CD4-positive, alpha-beta memory T cell (primary cell): ENCODE measurements at places on chromosomes 5 and 9.
A peak's percentile ranks its signal among the peaks of the same experiment; 100 is the strongest.

GRCh38 chr5:65359569-65359968 lies 122.2 kb downstream of the ADAMTS6 start:
- H3K4me3 ChIP-seq: no peak overlapping the region
- no peak overlapping the region for H3K27ac ChIP-seq
- DNase-seq: no peak
- H3K27me3 ChIP-seq: no peaks in the 10 kb centered on the region
- no peaks in the 10 kb centered on the region for H3K36me3 ChIP-seq
- no peaks in the 10 kb centered on the region for H3K4me1 ChIP-seq

DNA sequence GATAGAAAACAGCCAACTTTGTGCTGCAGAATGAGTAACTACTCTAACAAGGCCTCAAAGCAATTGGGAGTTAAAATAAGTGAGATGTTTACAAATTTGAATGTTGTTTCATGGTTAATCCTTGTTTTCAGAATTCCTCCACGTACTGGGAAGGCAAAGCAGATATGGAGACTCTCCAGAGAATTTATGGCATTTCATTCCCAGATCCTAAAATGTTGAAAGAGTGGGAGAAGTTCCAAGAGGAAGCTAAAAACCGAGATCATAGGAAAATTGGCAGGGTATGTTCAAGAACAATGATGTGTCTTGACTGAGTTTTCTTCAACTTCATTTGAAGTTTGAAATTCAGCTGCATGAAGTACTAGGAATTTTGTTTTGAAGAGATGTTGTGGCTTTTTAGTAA lies 16.4 kb downstream of the TARS1 start:
- DNase-seq: no peak
- H3K4me1 ChIP-seq: no peaks in the 10 kb centered on the region
- no peak overlapping the region for H3K4me3 ChIP-seq
- H3K36me3 ChIP-seq: peaks cover 57% of the 10 kb centered on the region
- no peaks in the 10 kb centered on the region for H3K27me3 ChIP-seq

GRCh38 chr9:137544176-137544760 lies 5.9 kb downstream of the PNPLA7 start:
- H3K4me1 ChIP-seq: no peaks in the 10 kb centered on the region
- DNase-seq: no peak
- H3K36me3 ChIP-seq: no peaks in the 10 kb centered on the region
- no peaks in the 10 kb centered on the region for H3K27me3 ChIP-seq

GRCh38 chr5:38766151-38766550 lies 79.7 kb upstream of the OSMR start:
- H3K27ac ChIP-seq: no peak overlapping the region
- DNase-seq: no peak
- no peaks in the 10 kb centered on the region for H3K4me1 ChIP-seq
- H3K36me3 ChIP-seq: no peaks in the 10 kb centered on the region
- H3K4me3 ChIP-seq: no peak overlapping the region
- no peaks in the 10 kb centered on the region for H3K27me3 ChIP-seq

GRCh38 chr5:134791580-134791979 lies 33.0 kb downstream of the DDX46 start:
- no peaks in the 10 kb centered on the region for H3K27me3 ChIP-seq
- no peak overlapping the region for H3K4me3 ChIP-seq
- no peak for DNase-seq
- peaks cover 80% of the 10 kb centered on the region for H3K36me3 ChIP-seq

DNA sequence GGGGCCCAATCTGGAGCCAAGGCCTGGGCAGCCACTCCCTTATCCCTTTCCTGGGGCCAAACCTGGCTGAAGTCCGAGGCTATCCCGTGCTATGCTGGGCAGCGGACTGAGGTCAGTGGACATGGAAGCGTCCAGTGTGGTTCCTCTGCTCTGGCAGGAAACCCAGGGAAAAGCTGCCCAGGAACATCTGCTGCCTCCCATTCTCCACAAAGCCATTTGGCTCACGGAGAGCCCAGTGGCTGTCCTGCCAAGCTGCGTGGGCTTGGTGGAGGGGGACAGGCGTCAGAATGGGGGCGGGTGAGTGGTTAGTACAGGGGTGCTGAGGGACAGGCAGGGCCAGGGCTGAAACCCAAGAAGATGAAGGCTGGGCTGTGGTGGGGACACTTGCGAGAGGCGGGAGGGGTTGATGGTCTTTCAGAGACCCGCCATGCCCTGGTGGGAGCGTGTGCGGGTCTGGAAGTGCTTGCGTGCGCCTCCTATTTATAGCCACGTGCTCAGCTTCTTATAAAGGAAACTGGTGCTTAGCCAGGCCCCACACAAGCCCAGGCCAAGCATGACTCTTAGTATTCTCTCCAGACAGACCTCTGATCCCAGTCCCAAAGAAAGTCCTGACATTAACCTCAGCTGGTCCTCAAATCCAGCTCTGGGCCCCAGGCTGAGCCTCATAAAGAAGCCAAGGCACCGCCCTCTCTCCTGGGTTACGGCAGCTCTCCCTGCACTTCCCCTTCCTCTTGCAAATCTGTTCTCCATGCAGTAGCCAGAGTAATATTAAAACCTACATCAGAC lies 9.4 kb upstream of the SLC6A7 start:
- H3K4me3 ChIP-seq: no peak overlapping the region
- H3K36me3 ChIP-seq: no peaks in the 10 kb centered on the region
- H3K4me1 ChIP-seq: no peaks in the 10 kb centered on the region
- no peak overlapping the region for H3K27ac ChIP-seq
- no peaks in the 10 kb centered on the region for H3K27me3 ChIP-seq

DNA sequence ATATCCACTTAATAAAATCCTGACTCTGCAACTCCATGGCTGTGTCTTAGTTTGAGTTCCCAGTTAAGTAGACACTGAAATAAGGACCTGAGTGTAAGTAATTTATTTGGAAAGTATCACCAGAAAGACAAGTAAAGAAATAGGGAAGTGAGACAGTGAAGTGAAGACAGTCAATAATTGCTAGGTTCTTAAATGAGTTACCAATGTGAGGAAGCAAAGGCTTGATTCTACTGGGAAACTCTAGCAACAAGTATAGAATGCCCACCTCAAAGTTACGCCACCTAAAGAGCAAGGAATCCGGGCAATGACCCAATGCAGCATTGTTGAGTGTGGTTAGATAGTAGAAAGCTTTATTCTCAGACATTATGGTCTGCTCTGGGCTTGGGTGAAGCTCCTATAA lies 383.9 kb downstream of the TLR4 start:
- H3K36me3 ChIP-seq: no peaks in the 10 kb centered on the region
- H3K4me3 ChIP-seq: no peak overlapping the region
- H3K27ac ChIP-seq: no peak overlapping the region
- H3K4me1 ChIP-seq: no peaks in the 10 kb centered on the region

- no peak overlapping the region for H3K4me3 ChIP-seq
- H3K27me3 ChIP-seq: no peaks in the 10 kb centered on the region
- H3K4me1 ChIP-seq: no peaks in the 10 kb centered on the region
- no peaks in the 10 kb centered on the region for H3K36me3 ChIP-seq
- no peak for DNase-seq
Observed at GRCh38 chr9:84337252-84337651, 3.3 kb downstream of the SLC28A3 start.

DNA sequence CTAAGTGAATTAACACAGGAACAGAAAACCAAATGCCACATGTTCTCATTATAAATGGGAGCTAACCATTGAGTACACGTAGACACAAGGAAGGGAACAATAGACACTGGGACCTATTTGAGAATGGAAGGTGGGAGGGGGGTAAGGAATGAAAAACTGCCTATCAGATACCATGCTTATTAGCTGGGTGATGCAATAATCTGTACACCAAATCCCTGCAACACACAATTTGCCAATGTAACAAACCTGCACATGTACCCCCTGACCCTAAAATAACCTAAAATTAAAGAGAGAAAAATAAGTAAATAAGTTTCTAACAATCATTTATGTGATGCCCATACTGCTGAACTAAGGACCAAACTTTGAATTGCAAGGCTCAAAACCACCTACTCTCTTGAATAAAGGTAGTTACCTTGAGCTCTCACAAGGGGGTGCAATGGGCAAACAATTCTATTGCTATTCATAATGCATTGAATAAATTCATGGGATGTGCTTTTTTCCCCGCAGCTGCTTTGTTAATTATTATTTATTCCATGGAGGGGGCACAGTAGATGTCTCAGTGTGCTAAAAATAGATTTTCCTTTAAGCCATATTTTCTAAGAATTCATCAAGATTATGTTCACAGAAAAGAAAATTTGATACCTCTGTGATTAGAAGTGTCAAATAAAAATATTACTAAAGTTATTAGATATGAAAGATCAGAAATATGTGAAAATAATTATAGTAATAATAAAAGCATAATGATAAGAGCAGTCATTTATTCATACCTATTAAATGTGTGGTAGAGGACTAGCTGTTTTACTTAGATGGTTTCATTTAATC lies 76.2 kb upstream of the PTPN3 start:
- H3K4me1 ChIP-seq: no peaks in the 10 kb centered on the region
- H3K4me3 ChIP-seq: no peak overlapping the region
- DNase-seq: peak; percentile 2
- H3K36me3 ChIP-seq: no peaks in the 10 kb centered on the region

DNA sequence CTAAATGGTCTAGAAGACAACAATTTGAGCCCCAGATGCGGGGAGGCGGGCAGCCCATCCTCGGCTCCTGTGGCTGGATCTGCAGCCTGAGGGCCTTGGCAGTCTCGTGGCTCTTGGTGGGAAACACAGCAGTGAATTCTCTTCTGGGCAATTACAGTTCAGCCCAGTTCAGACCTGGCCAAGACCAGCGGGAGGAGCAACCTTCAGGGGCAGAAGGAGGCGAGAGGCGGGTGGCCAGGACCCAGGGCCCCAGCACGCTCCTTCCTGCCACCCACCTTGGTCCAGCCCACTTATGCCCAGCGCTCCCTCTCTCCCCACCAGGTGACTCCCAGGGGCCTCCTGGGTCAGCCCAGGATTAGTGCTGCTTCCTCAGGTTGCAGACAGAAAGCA lies 7.8 kb downstream of the MYMK start:
- H3K36me3 ChIP-seq: no peaks in the 10 kb centered on the region
- H3K4me3 ChIP-seq: no peak overlapping the region
- no peaks in the 10 kb centered on the region for H3K27me3 ChIP-seq
- no peak overlapping the region for H3K27ac ChIP-seq
- H3K4me1 ChIP-seq: no peaks in the 10 kb centered on the region

GRCh38 chr9:14156046-14156445 lies 157.9 kb downstream of the NFIB start:
- H3K27me3 ChIP-seq: no peaks in the 10 kb centered on the region
- no peak overlapping the region for H3K27ac ChIP-seq
- no peak overlapping the region for H3K4me3 ChIP-seq
- no peaks in the 10 kb centered on the region for H3K4me1 ChIP-seq
- H3K36me3 ChIP-seq: no peaks in the 10 kb centered on the region
- DNase-seq: no peak

- peaks cover 17% of the 10 kb centered on the region for H3K4me1 ChIP-seq
- DNase-seq: no peak
- H3K4me3 ChIP-seq: no peak overlapping the region
- peaks cover 71% of the 10 kb centered on the region for H3K27me3 ChIP-seq
- no peaks in the 10 kb centered on the region for H3K36me3 ChIP-seq
Observed at GRCh38 chr5:115179030-115179393, 9.3 kb upstream of the TRIM36 start.

DNA sequence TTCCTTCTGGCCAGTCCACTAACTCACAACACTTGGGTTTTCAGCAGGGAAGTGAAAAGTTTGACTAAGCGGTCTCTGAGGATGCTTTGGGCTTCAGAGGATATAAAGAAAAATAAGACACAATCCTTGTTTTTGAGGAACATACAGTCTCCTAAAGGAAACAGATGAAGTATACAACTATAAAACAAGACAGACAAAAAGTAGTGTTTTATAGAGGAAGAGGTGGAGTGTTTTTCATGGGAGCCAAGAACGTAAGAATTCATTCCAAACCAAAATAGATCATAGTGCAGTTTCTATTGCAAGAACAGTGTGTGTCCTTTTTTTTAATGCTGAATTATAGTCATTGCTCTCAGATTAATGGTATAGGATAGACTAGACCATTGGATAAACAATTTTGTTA lies 586.9 kb upstream of the BRINP1 start:
- DNase-seq: no peak
- H3K27ac ChIP-seq: no peak overlapping the region
- no peaks in the 10 kb centered on the region for H3K27me3 ChIP-seq
- no peak overlapping the region for H3K4me3 ChIP-seq
- no peaks in the 10 kb centered on the region for H3K4me1 ChIP-seq
- no peaks in the 10 kb centered on the region for H3K36me3 ChIP-seq

GRCh38 chr5:145189746-145190145 lies 645.4 kb downstream of the PRELID2 start:
- H3K4me1 ChIP-seq: no peaks in the 10 kb centered on the region
- no peaks in the 10 kb centered on the region for H3K36me3 ChIP-seq
- H3K4me3 ChIP-seq: no peak overlapping the region
- H3K27me3 ChIP-seq: no peaks in the 10 kb centered on the region
- DNase-seq: no peak
- H3K27ac ChIP-seq: no peak overlapping the region

GRCh38 chr5:149399775-149400174 lies 20.7 kb upstream of the IL17B start:
- no peak for DNase-seq
- no peak overlapping the region for H3K4me3 ChIP-seq
- no peaks in the 10 kb centered on the region for H3K27me3 ChIP-seq
- H3K27ac ChIP-seq: no peak overlapping the region
- H3K4me1 ChIP-seq: no peaks in the 10 kb centered on the region

DNA sequence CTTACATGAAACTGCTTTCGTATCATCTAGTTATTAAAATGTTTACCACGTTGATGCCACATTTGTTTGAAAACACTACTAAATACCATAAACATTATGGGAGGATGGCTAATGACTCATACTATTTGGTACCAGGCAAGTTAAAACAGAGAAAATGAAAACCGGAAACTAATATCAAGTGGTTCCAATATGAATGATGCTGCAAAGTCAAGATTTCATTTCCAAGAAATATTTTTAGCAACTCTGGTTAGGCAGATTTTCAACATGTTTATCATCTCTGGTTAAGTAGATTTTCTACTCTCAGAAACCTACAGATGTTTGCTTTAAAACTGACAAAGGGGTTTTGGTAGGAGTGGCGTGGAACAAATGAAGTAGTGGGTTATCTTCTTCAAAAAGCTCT lies 4.9 kb upstream of the F2R start:
- H3K4me3 ChIP-seq: no peak overlapping the region
- no peaks in the 10 kb centered on the region for H3K36me3 ChIP-seq
- DNase-seq: no peak
- H3K4me1 ChIP-seq: peaks cover 15% of the 10 kb centered on the region
- H3K27ac ChIP-seq: no peak overlapping the region

DNA sequence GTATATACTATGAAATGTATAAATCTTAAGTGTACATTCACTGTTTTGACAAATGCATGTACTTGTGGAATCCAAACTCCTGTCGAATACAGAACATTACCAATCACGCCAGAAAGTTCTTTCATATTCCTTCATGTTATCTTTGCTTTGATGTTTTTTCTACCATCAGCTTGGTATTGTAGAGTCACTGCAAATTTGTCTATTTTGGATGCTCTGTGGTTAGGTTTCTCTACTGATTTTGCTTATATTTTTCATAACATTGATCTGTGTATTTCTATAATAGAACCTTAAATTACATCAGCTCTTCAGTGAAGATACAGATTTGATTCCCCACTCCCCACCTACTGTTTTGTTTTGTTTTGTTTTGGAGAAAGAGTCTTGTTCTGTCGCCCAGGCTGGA lies 30.8 kb downstream of the HABP4 start:
- no peaks in the 10 kb centered on the region for H3K27me3 ChIP-seq
- no peak overlapping the region for H3K4me3 ChIP-seq
- H3K4me1 ChIP-seq: no peaks in the 10 kb centered on the region
- no peaks in the 10 kb centered on the region for H3K36me3 ChIP-seq
